ENCODE measurements at places on chromosomes 7 and 10. TPM values are rescaled to one million over a fixed set of nuclear protein-coding genes. Genes with fewer than 3 reads are reported as not detected.

GIMAP2 gene
- total RNA-seq: 7.0 TPM

DNA sequence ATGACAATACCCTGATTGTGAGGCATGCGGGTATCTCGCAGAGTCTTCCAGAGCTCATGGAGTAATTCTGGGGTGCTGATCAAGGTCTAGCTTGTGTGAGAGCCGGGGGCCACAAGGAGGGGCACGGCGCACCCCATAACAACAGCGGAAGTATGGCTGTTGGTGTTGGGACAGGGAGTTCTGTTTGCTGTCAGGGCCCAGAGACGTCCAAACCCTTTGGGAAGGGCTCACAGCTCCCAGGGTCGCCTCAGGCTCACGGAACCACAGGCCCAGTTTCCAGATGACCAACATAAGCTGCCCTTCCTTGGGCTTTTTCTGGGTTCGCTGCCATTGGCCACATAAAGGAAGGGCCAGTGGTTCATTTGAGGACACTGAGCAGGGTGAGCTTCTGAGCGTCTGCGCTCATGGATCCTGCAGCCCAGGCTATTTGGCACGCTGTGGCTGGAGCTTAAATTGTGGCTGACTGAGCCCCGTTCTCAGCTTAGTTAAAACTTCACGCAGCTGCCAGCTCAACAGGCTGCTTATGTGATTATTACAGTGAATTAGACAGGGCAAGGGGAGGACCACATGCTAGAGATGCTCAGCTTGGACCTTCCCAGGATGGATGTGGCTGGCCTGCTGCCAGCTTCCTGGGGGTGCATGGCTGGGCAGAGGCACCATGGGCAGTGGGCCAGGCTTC is 92.3 kb downstream of the DNAJB6 start:
- no peak for DNase-seq

- no peak for DNase-seq
Observed at GRCh38 chr10:6207658-6208057, 4.9 kb downstream of the PFKFB3 start.

- DNase-seq: no peak
Observed at GRCh38 chr10:131625041-131625440, 275.8 kb upstream of the PPP2R2D start.

HEPACAM2 gene
- total RNA-seq: not detected

HABP2 gene
- total RNA-seq: not detected

DNA sequence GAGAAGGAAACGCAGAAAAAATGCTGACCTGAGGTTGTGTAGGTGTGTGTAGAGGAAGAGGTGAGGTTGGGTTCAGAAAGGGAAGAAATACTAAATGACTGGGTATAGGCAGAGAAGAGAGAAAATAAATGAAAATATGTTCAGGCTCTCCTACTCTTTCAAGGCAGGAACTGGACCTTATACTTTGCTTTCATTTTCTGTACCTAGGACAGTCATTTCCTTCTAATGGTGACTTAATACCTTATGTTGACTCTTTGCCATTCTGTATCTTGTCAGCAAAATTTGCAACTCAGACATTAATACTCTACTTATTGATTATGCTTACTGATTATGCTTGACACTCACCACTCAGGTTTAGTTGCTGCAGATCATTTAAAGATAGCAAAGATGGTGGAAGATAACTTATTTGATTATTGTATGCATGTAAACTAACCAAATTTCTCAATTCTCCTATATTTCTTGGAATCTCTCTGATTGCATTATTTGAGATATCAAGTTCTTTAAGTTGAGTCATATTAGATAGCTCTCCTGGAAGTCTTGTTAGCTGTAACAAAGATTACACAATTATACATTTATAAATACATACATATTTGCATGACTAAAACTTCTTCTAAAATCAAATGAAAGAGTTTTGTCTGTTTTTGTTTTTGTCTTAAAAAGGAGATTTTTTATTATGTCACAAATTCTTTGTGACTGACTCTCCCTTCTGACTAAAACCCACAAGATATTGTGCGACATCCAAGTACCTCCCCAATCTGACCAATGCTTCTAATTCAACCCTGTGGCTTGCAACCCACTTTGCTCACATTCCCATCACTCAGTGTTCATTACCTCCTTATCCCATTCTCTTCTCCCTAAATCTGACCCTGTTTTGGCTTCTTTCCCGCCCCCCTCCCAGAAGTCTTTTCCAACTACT is 20.0 kb downstream of the LRRD1 start:
- DNase-seq: no peak

DNA sequence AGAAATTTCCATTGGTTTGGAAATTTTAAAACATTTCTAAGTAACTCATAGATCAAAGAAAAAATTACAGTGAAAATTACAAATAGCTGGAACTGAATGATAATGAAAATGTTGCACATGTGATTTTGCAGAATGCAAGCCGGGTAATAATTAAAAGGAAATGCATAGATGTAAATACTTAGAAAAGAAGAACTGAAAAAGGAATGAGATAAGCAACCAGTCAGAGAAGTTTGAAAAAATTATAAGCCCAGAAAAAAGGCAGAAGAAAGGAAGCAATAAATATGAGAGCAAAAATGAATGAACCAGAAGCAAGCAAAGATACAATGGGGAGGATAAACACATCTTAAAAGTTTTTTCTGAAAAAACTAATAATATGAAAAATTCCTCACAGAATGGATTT is 3.2 kb upstream of the TMEM273 start:
- no peak for DNase-seq

- DNase-seq: no peak
Observed at GRCh38 chr7:38306171-38306570, 32.7 kb upstream of the TARP start.

- no peak for DNase-seq
Observed at GRCh38 chr7:32030904-32031692, 39.1 kb downstream of the PDE1C start.

DNA sequence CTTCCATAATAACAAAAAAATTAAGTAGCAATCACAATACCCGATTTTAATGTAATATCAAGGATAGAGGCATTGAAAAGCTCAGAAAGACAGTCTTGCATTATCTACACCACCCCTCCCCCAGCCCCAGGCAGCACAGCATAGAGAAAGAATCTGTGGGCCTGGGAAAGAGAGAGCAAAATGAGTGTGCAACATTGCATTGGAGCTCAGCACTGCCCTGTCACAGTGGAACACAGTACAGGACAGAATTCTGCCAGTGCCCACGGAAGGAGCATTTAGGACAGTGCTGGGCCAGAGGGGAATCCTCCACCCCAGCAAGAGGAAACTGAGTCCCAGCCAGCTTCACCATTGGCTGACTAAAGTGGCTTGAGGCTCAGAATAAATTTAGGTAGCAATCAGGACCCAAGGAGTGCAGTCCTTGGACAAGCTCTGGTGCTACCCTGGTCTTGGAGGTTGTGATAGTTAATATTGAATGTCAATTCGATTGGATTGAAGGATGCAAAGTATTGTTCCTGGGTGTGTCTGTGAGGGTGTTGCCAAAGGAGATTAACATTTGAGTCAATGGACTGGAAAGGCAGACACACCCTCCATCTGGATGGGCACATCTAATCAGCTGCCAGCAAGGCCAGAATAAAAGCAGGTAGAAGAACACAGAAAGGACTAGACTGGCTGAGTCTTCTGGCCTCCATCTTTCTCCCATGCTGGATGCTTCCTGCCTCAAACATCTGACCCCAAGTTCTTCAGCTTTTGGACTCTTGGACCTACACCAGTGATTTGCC is 234.4 kb downstream of the ANK3 start:
- DNase-seq: no peak

- DNase-seq: no peak
Observed at GRCh38 chr7:92156990-92157389, 22.0 kb downstream of the LRRD1 start.

NODAL gene
- total RNA-seq: not detected

NUPR2 gene
- not detected for total RNA-seq

- no peak for DNase-seq
Observed at GRCh38 chr10:73206385-73206784, 38.5 kb downstream of the FAM149B1 start.

- DNase-seq: no peak
Observed at GRCh38 chr7:157903710-157904109, 566.9 kb downstream of the DNAJB6 start.

SPDYE8 gene
- total RNA-seq: not detected

GRCh38 chr10:60044242-60044641 is 137.9 kb upstream of the CCDC6 start:
- DNase-seq: no peak

- no peak for DNase-seq
Observed at GRCh38 chr10:131946321-131946751, 35.4 kb downstream of the BNIP3 start.

PANK1 gene
- total RNA-seq: 7.6 TPM

COL13A1 gene
- 3.8 TPM for total RNA-seq

HOXA6 gene
- total RNA-seq: not detected

DNA sequence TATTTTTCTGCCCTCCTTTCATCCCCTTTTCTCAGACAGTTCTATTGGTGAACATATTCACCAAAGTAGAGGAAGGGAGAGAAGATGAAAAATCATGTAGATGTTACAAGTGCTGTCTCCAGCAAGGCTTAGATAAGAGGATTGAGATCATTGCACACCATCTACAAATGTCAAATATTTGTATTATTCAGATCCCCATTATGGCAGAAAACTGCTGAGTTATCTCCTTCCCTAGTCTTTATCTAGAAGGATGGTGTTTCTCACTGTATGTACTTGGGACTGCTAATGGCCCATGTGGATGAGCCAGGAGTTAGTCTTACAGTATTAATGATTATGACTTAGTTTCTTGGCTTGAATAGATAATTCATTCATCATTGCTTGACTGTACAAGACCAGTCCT is 147.2 kb upstream of the EEPD1 start:
- no peak for DNase-seq

DNA sequence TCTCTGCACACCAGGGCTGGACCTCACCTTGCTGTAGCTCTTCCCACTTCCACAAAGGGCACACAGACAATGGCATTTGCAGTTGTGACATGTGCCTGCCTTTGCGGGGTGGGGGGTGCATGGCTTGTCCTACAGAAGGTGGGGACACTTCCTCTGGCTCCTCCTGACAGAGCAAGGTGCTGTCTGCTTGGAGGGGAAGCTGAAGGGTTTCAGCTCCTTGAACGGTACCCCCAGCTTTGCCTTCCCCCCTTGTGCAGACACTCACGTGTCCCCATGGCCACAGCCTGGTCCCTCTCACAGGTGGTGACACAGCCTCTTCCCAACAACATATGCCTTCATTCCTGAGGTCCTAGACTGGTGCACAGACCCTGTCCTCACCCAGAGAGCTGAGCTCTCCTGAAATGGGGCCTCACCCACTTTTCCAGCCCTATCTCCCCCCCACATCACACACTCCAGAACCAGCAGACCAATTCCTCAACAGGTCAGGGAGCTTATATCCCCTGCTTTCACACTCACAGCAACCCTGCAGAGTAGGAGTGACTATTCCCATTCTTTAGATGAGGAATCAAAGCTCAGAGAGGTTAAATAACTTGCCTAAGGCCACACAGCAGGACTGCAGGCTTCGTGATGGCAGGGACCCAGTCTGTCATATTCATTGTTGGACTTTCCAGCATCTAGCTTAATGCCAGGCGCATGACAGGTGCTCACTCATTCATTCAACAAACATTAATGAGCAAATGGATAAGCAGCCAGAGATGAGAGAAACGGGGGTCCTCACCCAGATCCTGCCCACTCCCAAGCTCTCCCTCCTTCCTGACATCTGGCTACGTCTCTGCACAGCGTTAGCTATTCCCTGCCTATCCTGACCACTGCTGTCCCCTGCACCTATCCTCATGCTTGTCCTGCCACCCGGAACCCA is 44.4 kb downstream of the PARP12 start:
- no peak for DNase-seq

DPY19L1 gene
- 25.9 TPM for total RNA-seq

UTF1 gene
- total RNA-seq: not detected

GRCh38 chr7:35032166-35032565 is 5.1 kb downstream of the DPY19L1 start:
- DNase-seq: no peak

TRIL gene
- 6.0 TPM for total RNA-seq

GRCh38 chr7:29154076-29154475 is 7.7 kb upstream of the CPVL start:
- no peak for DNase-seq

LRRC17 gene
- total RNA-seq: 5.9 TPM

TRIM50 gene
- total RNA-seq: 0.56 TPM

- no peak for DNase-seq
Observed at GRCh38 chr7:45469103-45469502, 105.1 kb upstream of the ADCY1 start.

- no peak for DNase-seq
Observed at GRCh38 chr10:70233939-70234300, 691 bp upstream of the PPA1 start.

TLX1 gene
- not detected for total RNA-seq

UPK3BL2 gene
- 2.9 TPM for total RNA-seq

- no peak for DNase-seq
Observed at GRCh38 chr10:103062854-103063590, 130.1 kb downstream of the NT5C2 start.

GIMAP1 gene
- total RNA-seq: 7.0 TPM

ETV1 gene
- 52.9 TPM for total RNA-seq

- no peak for DNase-seq
Observed at GRCh38 chr7:111730057-111730456, 167.8 kb upstream of the IMMP2L start.

DNA sequence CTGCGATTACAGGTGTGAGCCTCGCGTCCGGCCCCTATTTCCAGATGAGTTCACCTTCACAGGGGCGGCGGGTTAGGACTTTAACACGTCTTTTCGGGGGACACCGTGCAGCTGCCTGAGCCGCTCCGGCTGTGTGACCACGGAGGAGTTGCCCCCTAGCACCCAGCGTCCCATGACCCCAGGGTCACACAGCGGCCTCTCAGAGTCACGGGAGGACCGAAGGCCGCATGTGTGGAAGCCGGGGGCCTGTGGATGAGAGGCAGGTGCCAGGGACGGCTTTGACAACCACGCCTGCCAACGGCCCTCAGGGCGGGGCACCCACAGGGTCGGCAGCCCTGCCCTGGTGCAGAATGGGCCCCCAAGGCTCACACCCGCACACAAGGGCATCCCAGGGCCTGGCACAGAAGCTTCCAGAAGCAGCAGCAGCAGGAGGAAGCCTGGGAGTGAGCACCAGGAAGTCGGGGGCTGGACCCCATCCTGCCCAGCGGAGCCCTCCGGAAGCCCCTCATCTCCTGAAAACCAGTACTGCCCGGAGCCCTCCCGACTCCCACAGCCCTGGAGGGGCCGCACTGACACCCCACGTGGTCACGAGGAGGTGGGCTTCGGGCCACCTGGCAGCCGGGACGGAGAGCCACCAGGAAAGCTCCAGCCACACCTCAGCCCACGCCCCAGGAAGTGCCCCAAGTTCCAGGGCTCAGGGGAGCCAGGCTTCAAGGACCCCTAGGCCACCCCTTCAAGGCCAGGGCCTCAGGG is 32.7 kb downstream of the ADAP1 start:
- peak; percentile 16 for DNase-seq

- DNase-seq: no peak
Observed at GRCh38 chr10:48762064-48763042, 77.7 kb downstream of the WDFY4 start.

GRCh38 chr10:103550229-103550628 is 56.7 kb downstream of the NEURL1 start:
- DNase-seq: no peak

All from left cardiac atrium (tissue), 4 donors.